IMR-90 (cell line): ENCODE measurements at places on chromosomes 16 and 17.
A peak's percentile ranks its signal among the peaks of the same experiment; 100 is the strongest.

- no peak for DNase-seq
These were observed 304.3 kb upstream of the XYLT1 start for GRCh38 chr16:17775061-17775460.

DNA sequence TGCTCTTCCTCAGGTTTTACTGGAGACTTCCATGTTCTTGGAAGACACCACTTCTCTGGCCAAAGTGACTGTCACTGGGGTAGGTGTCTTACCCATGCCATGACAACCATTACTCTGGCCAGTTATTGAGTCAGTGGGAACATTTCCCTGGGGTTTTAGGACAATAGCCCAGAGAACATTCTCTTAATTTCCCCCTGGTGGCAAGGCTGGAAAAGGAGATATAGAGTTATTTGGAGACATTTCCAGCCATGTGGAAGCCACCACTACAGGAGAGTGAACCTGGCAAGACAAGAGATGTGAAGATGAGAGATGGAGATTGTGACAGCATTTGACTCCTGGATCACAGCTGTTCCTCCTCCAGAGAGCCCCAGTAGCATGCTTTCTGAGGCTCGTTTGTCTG is 106.2 kb downstream of the CDK5R1 start:
- DNase-seq: no peak

- DNase-seq: peak; percentile 87
These were observed 16.7 kb downstream of the SOCS3 start for GRCh38 chr17:78343187-78343542.

GRCh38 chr17:50190293-50190602 is 11.2 kb downstream of the COL1A1 start:
- no peak for DNase-seq

DNA sequence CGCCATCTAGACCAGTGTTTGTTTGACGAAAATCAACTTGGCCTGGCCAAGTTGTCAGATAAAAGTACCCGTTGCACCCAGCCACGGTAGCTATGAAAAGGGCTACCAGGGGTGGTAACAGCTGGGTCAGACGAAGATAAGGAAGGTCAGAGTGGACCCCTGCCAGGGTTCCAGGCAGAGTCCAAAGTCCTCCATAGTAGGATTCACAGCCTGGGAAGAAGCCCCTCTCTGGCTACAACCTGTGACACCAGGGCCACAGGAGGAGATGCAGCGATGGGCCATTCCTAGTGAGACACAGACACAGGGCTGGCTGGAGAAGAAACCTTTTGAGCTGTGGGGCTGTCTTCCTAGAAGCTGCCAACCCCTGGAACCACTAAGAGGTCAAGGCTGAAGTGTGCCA is 39.3 kb downstream of the MEAK7 start:
- no peak for DNase-seq

- DNase-seq: peak; percentile 93
These were observed 89.8 kb downstream of the C16orf95 start for GRCh38 chr16:87227296-87227951.

DNA sequence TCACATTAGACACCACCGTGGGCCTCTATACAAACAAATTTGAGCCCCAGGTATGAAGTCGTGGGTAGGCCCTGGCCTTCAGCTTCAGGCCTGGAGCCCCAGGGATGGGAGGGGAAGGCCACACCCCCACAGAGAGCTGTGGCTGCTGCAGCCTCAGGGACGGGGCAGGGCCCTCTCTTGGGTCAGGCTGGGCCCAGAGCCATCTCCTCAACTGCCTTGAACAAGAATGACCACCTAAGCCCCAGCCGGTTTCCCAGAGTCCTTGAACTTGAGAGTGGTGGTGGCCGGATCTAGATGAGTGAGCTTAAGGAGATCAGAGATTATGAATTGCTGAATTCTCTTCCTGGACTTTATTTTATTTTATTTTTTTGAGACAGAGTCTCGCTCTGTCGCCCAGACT is 18.6 kb downstream of the SCNN1B start:
- DNase-seq: no peak

DNA sequence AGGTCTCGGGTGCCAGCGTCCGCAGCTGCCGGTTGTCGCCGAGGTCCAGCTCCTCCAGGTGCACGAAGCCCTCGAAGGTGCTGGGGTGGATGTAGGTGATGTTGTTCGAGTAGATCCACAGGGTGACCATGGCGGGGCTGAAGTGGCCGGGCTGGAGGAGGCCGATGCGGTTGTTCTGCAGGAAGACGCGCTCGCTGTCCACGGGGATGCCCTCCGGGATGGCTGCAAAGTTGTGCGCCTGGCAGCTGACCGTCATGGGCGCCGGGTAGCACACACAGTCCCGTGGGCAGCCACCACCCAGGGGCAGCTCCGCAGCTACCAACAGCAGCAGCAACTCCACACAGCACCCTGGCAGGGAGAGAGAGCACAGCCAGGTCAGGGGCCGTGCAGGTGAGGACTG is 87.7 kb downstream of the RTN4RL1 start:
- no peak for DNase-seq

GRCh38 chr17:299546-299945 is 53.1 kb downstream of the RPH3AL start:
- DNase-seq: no peak

- DNase-seq: no peak
These were observed 11.7 kb upstream of the SCNN1B start for GRCh38 chr16:23290189-23291062.

DNA sequence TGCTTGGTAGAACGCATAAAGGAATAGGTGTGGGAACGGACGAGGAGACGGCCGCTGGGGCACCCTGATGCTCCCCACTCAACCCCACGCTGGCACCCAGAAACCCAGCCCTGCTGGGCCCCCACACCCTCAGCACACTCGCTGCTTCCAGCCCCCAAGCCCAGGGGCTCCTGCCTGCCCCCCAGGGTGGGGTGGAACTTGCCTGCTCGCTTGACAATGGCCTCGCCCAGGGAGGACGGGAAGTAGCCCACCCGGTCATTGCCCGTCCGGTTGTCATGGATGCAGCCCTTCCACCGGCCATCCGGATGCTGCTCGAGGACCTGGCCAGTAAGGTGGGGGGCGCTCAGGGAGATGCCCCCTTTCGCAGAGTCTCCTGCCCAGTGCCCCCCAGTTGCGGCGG is 9.9 kb downstream of the CASKIN1 start:
- no peak for DNase-seq

DNA sequence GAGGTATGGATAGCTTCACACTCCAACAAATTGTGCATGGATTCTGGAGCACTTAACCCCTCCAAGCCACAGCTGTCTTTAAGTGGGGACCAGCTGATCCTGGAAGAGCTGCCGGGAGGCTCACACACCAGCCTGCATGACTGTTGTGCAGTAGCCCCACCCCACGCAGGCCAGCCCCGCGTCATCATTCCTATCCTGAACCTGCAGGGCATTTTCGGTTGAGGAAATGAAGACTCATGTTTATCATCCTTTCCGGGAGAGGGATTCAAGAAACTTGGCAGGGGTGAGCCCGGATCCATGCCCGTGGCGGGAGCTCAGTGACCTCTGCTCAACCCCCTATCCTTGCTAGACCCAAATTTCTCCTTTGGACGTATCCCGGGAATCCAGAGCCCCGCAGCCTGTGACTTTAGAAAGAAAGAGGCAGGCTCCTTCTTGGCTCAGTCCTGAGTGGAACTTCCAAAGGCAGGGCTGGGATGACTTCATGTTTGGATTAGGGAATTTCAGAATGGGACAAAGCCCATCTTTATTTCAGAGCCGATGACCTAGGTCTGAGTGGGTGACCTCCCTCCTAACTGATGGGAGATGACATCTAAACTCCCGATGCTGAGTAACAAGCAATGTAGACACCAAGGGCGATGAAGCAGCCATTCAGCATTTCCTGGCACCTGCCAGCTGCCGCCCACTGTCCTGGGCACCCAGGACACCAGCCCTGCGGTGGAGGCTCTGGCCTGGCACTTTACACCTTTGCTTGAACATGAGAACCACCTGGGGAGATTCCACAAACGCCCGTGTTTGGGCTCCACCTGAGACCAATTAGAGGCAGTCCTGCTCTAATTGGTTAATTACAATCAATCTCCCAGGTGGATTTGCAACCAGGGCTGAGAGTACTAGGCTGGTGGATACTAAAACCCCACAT is 43.3 kb upstream of the CMIP start:
- DNase-seq: peak; percentile 62

GRCh38 chr16:57045694-57046381 is 46.5 kb upstream of the CPNE2 start:
- DNase-seq: peak; percentile 60

- DNase-seq: no peak
These were observed 95.6 kb downstream of the SMG6 start for GRCh38 chr17:2207815-2208515.

GRCh38 chr16:50067290-50067853 is 1.6 kb downstream of the HEATR3 start:
- DNase-seq: peak; percentile 74

GRCh38 chr17:17934806-17935205 is 37.4 kb downstream of the TOM1L2 start:
- no peak for DNase-seq

DNA sequence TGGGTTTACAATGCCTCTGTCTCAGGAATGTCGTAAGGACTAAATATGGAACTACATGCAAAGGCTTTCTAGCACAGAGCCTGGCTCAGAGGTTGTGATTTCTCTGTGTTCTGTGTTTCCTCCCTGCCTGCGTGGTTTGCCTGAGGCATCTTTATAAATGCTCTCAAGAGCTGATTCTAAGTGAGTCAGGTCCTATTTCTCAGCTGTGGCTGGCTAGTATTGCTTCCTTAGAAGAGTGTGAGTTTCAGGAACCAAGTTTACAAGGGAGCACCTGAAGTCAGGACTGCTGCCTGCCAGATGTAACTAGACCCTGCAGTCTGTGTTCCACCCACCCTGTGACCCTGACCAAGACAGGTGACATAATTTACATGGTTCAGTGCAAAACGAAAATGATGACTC is 8.0 kb upstream of the CCL1 start:
- DNase-seq: peak; percentile 12

- DNase-seq: no peak
These were observed 26.0 kb downstream of the STH start for GRCh38 chr17:46025060-46025459.

- DNase-seq: peak; percentile 58
These were observed 224.1 kb upstream of the FOXF1 start for GRCh38 chr16:86285938-86286921.

- no peak for DNase-seq
These were observed 11.4 kb upstream of the PLK1 start for GRCh38 chr16:23667355-23667659.

DNA sequence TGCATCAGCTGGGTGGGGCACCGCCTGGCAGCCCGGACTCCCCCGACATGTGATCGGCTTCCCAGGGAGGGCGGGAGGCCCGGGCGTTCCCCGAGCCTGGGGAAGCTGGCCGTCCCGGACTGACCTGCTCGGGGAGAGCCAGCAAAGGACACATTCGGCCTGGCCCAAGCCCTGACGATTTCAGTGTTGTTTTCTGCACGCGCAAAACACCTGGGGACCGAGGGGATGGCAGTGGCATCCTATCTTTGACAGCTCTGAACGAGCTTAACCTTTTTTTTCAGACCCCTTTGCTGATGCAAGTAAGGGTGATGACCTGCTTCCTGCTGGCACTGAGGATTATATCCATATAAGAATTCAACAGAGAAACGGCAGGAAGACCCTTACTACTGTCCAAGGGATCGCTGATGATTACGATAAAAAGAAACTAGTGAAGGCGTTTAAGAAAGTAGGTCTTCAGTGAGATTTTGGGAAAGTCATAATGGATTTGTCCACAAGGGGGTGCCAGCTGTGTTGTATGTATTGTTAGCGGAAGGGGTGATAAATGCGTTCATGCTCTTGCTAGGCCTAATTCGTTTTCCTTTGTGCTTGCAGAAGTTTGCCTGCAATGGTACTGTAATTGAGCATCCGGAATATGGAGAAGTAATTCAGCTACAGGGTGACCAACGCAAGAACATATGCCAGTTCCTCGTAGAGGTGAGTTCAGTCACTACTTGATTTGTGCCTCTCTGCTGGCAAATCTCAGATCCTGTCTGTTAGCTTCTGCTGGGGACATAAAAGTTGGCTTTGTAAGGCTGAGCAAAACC is 1.0 kb downstream of the EIF1 start:
- peak; percentile 69 for DNase-seq

- peak; percentile 56 for DNase-seq
These were observed 45.0 kb upstream of the USP7 start for GRCh38 chr16:9008601-9009260.

GRCh38 chr16:18024611-18025010 is 311.9 kb downstream of the NPIPA8 start:
- no peak for DNase-seq

- no peak for DNase-seq
These were observed 177.8 kb downstream of the PRKCA start for GRCh38 chr17:66480243-66480642.

DNA sequence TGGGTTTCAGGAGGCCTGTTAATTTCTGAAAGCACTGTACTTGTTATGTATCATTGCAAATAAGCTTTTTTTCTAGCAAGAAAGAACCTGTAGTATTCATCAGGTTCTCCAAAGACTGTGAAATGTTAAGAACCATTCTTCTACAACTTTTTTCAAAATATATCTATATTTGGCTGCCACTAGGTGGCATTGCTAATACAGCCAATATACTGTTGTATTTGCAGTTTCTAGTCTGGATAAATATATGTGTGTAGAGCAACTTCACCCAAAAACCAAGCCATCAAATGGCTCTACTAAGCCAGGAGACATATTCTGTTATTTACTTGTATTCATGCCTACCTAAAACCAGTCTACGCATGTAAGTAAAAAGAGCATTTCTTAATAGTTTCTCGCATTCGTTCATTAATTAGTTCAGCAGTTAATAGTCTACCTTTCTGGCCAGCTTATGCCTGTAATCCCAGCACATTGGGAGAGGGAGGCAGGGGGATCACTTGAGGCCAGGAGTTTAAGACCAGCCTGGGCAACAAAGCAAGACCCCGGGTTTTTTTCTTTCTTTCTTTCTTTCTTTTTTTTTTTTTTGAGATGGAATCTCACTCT is 39.5 kb downstream of the VMP1 start:
- DNase-seq: peak; percentile 71

DNA sequence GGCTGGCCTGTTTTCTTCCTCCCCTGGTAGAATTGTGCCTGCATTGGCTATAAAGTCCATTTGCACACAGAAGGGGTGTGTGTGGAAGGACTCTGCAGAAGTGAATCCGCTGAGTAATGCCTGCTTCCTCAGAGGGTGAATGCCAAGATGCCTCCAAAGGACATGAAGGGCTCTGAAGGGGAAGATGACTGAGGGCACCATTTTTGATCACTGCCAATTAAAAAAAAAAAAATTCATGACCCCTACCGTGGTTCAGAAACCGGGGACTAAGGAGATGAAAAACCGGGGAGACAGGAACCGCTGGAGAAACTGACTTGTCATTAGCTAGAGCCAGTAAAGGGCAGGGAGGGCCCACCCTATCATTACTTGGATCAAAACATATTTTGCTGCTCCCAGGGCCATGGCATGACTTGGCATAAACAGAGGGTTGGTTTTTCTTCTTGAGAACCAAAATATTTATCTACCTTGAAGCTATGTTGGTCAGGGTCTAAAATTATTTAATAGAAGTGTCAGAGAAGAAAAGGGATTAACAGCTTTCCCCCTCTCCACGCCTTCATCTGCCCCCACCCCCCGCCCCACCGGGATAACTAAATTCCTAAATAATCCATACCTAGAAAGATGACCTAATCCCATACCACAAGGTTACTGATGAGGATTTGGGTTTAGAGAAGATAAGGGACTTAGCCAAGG is 3.6 kb upstream of the USP7 start:
- DNase-seq: no peak
